Stimulated activated memory B cell treated with anti-CD40 and anti-IgM and Interleukin-4, amounts not matched to agents 10 μg/mL and 1 μg/mL and 100 μg/mL, for 72 hours (primary cell): ENCODE measurements at places on chromosomes 6 and 20.
A peak's percentile ranks its signal among the peaks of the same experiment; 100 is the strongest.

DNA sequence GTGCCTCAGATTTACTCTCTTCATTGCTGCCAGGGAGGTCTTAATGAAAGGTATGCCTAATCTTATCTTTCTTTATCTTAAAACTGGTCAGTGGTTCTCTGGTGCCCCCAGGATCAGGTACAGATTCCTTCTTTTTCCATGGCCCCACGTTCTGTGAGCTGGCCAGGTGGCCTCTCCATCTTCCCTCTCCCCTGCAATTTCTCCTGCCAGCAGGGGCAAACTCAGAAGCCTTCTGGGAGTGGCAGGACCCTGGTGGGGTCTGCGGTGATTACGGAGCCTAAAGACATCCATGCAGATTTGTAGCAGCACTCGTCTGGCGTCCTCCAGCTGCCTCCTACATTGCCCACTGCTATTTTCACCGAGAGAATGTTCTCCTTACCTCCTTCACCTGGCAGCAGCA is 95.8 kb downstream of the CCDC170 start:
- no peaks in the 10 kb centered on the region for H3K36me3 ChIP-seq
- peaks cover 33% of the 10 kb centered on the region for H3K27me3 ChIP-seq
- H3K4me1 ChIP-seq, result no peaks in the 10 kb centered on the region
- no peak for ATAC-seq
- H3K4me3 ChIP-seq, result no peak overlapping the region
- no peak overlapping the region for H3K27ac ChIP-seq

DNA sequence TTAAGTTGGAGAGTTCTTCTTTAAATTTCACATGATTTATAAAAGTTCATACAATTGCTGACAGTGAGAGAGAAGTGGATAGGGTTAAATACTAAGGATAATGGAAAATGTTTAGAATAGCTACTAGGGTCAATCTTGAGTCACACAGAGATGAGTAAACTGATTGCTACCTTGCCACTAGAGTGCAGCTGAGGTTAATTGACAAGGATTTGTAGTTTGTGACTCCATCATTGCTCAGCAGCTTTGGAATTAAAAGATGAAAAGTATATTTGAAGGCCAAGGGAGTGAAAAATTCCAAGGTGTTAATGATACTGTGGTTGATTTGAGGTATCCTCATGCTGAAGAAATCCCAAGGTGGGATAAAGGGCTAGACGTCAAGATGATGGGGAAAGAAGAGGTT is 524.0 kb downstream of the UTRN start:
- no peaks in the 10 kb centered on the region for H3K4me1 ChIP-seq
- no peak overlapping the region for H3K4me3 ChIP-seq
- ATAC-seq, result no peak
- H3K27ac ChIP-seq, result no peak overlapping the region

- no peaks in the 10 kb centered on the region for H3K36me3 ChIP-seq
- H3K4me3 ChIP-seq, result no peak overlapping the region
- H3K4me1 ChIP-seq, result peaks cover 19% of the 10 kb centered on the region
- no peak overlapping the region for H3K27ac ChIP-seq
- H3K27me3 ChIP-seq, result peaks cover 11% of the 10 kb centered on the region
- no peak for ATAC-seq
Measured at GRCh38 chr6:37615564-37616340, 81.9 kb downstream of the MDGA1 start.

GRCh38 chr6:166712286-166713228 is 85.5 kb upstream of the RPS6KA2 start:
- peaks cover 6% of the 10 kb centered on the region for H3K36me3 ChIP-seq
- H3K27ac ChIP-seq, result no peak overlapping the region
- ATAC-seq, result no peak
- H3K4me1 ChIP-seq, result no peaks in the 10 kb centered on the region

- peak overlapping the region; percentile 92 for H3K4me3 ChIP-seq
- no peak for ATAC-seq
- peaks cover 70% of the 10 kb centered on the region for H3K4me1 ChIP-seq
- H3K36me3 ChIP-seq, result peaks cover 74% of the 10 kb centered on the region
Measured at GRCh38 chr6:394641-395289, 3.2 kb downstream of the IRF4 start.

DNA sequence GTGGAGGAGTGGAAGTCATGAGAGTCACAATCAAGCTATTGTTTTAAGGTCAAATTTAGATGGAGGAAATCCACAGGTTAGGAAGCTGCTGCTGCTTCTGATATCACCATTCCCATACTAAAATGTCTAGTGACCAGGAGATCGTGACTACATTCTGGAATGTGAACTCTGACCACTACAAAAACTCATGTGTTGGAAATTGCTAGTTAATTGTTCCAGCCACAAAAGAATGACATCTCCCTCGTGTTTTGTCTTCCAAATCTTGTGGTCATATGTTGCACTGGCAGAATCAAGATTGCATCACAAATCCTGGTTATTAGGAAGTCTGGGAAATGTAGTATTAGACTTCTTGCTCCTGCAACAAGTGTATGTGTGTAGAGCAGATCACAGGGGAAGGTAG is 441.9 kb downstream of the CD109 start:
- no peaks in the 10 kb centered on the region for H3K4me1 ChIP-seq
- ATAC-seq, result no peak

GRCh38 chr20:36175475-36175995 is 21.0 kb downstream of the EPB41L1 start:
- H3K27me3 ChIP-seq, result peaks cover 34% of the 10 kb centered on the region
- peaks cover 9% of the 10 kb centered on the region for H3K4me1 ChIP-seq
- no peaks in the 10 kb centered on the region for H3K36me3 ChIP-seq
- ATAC-seq, result peak; percentile 24
- H3K27ac ChIP-seq, result no peak overlapping the region
- H3K4me3 ChIP-seq, result no peak overlapping the region

DNA sequence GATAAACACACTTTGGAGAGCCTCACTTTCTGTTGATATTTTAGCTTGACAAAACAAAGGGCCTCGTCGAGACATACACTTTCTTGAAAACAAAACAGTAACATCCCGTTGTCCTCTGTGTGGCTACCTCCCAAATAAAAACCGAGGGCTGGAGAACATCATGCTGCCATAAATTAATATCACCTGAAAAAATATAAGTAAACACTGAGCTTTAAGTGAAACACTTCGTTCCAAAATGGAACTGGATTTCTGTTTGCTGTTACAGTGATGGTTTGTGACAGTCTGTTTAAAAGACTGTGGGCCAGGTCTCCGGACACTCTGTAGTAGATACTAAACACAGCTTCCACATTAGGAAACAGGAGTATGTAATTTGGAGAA is 187.2 kb downstream of the SMOC2 start:
- H3K4me3 ChIP-seq, result no peak overlapping the region
- H3K27ac ChIP-seq, result no peak overlapping the region
- H3K27me3 ChIP-seq, result no peaks in the 10 kb centered on the region
- no peaks in the 10 kb centered on the region for H3K4me1 ChIP-seq
- no peaks in the 10 kb centered on the region for H3K36me3 ChIP-seq

DNA sequence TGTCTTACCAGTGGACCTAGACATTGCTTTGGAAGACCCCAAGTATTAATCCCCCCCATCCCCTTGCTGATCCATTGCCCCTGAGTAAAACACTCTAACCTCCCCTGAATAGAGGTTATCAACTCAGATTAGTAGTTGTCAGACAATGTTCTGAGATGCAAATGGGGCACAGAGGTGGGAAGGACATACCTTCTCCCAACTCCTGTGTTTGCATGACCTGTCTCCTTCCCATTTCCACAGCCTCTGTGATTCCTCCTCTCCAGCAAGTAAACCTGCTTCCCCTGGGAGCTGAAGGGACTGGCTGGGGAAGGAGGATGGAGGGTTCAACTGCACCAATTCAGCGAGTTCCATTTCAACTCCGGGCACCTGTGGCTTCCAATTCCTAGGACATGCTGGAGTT is 199.8 kb upstream of the SASH1 start:
- H3K27me3 ChIP-seq, result peaks cover 34% of the 10 kb centered on the region
- no peaks in the 10 kb centered on the region for H3K36me3 ChIP-seq

GRCh38 chr20:11697646-11698045 is 220.0 kb upstream of the BTBD3 start:
- H3K27ac ChIP-seq, result no peak overlapping the region
- H3K4me1 ChIP-seq, result no peaks in the 10 kb centered on the region
- H3K27me3 ChIP-seq, result no peaks in the 10 kb centered on the region
- H3K36me3 ChIP-seq, result no peaks in the 10 kb centered on the region
- no peak for ATAC-seq

- H3K36me3 ChIP-seq, result no peaks in the 10 kb centered on the region
- H3K27ac ChIP-seq, result no peak overlapping the region
- no peaks in the 10 kb centered on the region for H3K4me1 ChIP-seq
- no peaks in the 10 kb centered on the region for H3K27me3 ChIP-seq
- ATAC-seq, result no peak
- no peak overlapping the region for H3K4me3 ChIP-seq
Measured at GRCh38 chr6:128005009-128005408, 104.2 kb upstream of the THEMIS start.

DNA sequence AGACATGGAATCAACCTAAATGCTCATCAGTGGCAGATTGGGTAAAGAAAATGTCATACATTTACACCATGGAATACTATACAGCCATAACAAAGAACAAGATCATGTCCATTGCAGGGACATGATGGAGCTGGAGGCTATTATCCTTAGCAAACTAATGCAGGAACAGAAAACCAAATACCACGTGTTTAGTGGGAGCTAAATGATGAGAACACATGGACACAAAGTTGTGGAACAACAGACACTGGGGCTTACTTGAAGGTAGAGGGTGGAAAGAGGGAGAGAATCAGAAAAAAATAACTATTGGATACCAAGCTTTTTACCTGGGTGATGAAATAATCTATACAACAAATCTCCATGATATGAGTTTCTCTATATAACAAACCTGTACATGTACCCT is 701.3 kb downstream of the TBC1D32 start:
- H3K27me3 ChIP-seq, result no peaks in the 10 kb centered on the region
- no peaks in the 10 kb centered on the region for H3K36me3 ChIP-seq
- H3K4me3 ChIP-seq, result no peak overlapping the region

- H3K27me3 ChIP-seq, result no peaks in the 10 kb centered on the region
- H3K36me3 ChIP-seq, result peaks cover 1% of the 10 kb centered on the region
- ATAC-seq, result no peak
- H3K4me3 ChIP-seq, result no peak overlapping the region
- no peaks in the 10 kb centered on the region for H3K4me1 ChIP-seq
Measured at GRCh38 chr6:25511376-25511775, 140.6 kb upstream of the SCGN start.

GRCh38 chr6:109701774-109702173 is 10.7 kb downstream of the FIG4 start:
- ATAC-seq, result peak; percentile 81
- peaks cover 64% of the 10 kb centered on the region for H3K4me1 ChIP-seq
- H3K4me3 ChIP-seq, result peak overlapping the region; percentile 47
- H3K27me3 ChIP-seq, result no peaks in the 10 kb centered on the region

GRCh38 chr20:59192533-59192896 is 28.9 kb downstream of the ZNF831 start:
- H3K4me3 ChIP-seq, result no peak overlapping the region
- no peaks in the 10 kb centered on the region for H3K27me3 ChIP-seq
- H3K4me1 ChIP-seq, result peaks cover 21% of the 10 kb centered on the region

GRCh38 chr6:169086020-169086419 is 167.6 kb downstream of the THBS2 start:
- H3K27ac ChIP-seq, result no peak overlapping the region
- no peaks in the 10 kb centered on the region for H3K36me3 ChIP-seq
- no peaks in the 10 kb centered on the region for H3K27me3 ChIP-seq
- ATAC-seq, result no peak
- H3K4me1 ChIP-seq, result no peaks in the 10 kb centered on the region
- no peak overlapping the region for H3K4me3 ChIP-seq

DNA sequence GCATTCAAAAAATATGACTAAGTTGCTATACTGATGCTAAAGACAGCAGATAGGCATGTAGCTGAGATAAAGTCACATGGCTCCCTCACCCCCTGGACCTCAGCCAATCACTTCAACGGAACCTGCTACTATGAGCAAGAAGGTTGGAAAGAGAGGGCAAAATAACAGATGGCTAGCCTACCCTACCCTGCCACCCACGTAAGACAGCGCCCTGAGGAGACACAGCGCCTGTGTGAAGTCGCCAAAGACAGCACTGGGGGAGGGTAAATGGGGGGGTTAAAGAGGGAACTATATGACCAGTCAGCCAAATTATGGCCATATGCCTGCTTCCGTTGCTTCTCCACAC is 163.2 kb downstream of the RALGAPA2 start:
- peaks cover 21% of the 10 kb centered on the region for H3K4me1 ChIP-seq
- H3K36me3 ChIP-seq, result peaks cover 21% of the 10 kb centered on the region
- H3K27ac ChIP-seq, result no peak overlapping the region

- H3K4me3 ChIP-seq, result no peak overlapping the region
Measured at GRCh38 chr6:32234934-32235333, 11.1 kb upstream of the NOTCH4 start.

DNA sequence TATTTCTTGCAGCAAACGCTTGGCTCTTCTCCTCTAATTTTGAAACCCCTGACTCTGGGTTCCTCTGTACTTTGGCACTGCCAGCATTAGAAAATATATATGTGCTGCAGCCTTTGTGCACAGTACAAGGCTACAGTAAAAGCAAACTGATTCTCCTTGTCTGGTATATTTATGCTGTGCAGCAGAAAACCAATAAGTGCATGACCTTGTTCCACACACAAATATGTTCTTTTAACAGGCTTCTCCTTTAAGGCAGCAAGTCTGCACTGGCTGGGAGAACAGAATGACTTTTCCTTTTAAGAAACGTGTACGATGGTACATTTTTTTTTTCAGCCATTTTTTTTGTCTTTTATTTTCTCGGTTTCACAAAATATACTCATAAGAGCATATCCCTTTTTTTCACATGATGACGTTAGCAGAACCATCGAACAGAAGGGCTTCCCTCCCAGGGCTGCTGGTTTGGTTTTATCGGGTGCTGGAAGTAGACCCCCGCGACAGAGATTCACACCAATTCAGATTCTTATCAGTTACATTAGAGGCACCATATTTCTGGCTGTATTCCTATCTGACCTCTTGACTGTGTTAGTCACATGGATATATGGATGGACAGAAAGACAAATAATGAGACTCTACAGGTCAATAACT is 129.9 kb upstream of the ARID1B start:
- ATAC-seq, result no peak
- H3K4me3 ChIP-seq, result peak overlapping the region; percentile 31
- H3K27ac ChIP-seq, result no peak overlapping the region

- H3K4me1 ChIP-seq, result peaks cover 9% of the 10 kb centered on the region
- ATAC-seq, result no peak
- no peaks in the 10 kb centered on the region for H3K27me3 ChIP-seq
- H3K27ac ChIP-seq, result no peak overlapping the region
Measured at GRCh38 chr6:139474145-139475108, 100.0 kb upstream of the CITED2 start.

- peaks cover 6% of the 10 kb centered on the region for H3K4me1 ChIP-seq
- H3K4me3 ChIP-seq, result no peak overlapping the region
- no peak for ATAC-seq
- H3K36me3 ChIP-seq, result no peaks in the 10 kb centered on the region
Measured at GRCh38 chr20:45918779-45919537, 7.0 kb upstream of the PLTP start.

GRCh38 chr6:141401168-141401567 is 731.6 kb upstream of the GJE1 start:
- H3K4me3 ChIP-seq, result no peak overlapping the region
- no peak for ATAC-seq
- no peaks in the 10 kb centered on the region for H3K36me3 ChIP-seq
